ENCODE measurements at places on chromosomes 3 and 15.

GRCh38 chr3:10417847-10418246, 87.5 kb downstream of the ATP2B2 start:
- no peak for DNase-seq

DNA sequence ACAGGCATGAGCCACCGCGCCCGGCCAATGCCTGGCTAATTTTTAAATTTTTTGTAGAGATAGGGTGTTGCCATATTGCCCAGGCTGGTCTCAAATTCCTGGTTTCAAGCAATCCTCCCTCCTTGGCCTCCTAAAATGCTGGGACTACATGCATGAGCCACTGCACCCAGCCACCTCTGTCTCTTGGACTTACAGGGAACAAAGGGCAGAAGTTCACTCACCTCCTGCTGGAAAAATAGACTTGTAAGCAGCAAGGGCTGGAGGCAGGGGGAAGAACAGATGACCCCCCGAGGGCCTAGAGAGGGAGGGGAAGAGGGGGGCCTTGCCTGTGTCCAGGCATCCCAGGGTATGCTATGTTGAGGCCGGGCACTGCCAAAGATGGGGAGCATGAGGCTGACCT, 22.2 kb downstream of the DUSP7 start:
- no peak for DNase-seq

DNA sequence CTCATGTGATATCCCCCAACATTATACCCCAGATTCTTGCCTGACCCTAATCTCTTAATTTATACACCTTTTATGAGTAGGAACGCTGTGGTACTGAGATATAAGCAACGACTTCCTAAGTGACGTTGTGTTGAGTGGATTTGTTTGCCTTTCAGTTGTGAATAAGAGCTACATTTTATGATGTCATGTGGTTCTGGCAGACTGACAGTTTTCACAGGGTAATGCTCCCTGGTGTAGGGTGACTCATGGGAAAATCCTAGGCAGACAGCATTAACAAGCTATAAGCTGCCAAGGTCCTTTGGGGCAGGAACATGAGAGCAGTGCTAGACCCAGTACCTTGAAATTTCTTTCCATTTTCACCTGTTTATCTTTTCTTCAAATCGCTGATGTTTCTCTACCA, 11.2 kb downstream of the C3orf52 start:
- DNase-seq, result no peak

GRCh38 chr15:65914981-65915925, 46.0 kb downstream of the RAB11A start:
- no peak for DNase-seq

GRCh38 chr3:129697229-129697969, 90.9 kb upstream of the PLXND1 start:
- no peak for DNase-seq

DNA sequence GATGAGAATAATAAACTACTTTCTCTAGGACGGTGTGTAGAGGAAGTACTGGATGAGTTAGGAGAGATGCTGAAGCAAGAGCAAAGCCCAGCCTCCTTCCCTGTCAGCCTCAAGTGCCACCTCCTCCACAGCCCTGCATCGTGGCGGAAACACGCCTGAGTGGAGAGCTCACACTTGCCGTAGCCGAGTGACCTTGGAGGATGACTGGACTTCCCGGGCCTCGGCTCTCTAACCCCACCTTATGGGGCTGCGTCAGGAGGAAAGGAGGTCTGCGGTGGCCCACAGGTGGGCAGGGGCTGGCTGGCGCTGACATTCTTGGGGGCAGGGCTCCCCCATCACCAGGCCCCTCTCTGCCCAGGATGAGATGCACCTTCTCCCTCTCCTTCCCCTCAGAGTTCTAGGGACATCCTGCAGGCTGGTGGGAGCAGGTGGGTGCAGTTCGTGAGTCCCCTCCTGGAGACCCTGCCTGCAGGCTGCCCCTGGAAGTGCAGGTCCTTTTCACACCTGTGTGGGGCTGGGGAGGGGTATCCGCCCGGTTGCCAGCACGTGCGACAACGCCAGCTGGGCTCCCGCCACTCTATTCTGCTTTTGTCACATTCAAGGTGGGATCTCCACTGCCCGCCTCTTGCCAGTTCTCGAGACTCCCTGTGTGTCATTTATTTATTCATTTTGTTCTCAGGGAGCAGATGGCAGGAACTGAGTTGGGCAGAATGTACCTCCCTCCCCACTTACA, 175.2 kb downstream of the MEGF11 start:
- no peak for DNase-seq

- no peak for DNase-seq
Observed at GRCh38 chr3:167521006-167521355, 47.1 kb upstream of the SERPINI2 start.

DNA sequence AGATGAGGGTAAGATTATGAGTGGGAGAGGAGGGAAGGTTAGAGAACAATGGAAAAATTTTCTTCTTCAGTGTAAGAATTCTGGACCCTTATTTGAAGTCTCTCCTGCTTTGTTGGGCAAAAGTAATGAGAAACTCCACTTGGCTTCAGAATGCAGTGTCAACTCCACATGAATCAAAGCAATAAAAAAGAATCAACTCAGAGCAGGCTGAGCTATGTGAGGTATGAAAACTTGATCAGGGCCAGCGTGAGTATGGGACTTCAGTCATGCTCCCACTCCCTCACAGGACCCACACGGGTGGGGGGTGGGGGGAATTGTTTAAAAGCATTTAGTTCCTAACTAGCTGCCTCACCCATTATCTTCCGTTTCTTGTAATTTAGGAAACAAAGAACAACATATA, 502.2 kb downstream of the PDCD6IP start:
- no peak for DNase-seq

GRCh38 chr15:52463638-52464037, 65.0 kb downstream of the MYO5A start:
- DNase-seq, result no peak

DNA sequence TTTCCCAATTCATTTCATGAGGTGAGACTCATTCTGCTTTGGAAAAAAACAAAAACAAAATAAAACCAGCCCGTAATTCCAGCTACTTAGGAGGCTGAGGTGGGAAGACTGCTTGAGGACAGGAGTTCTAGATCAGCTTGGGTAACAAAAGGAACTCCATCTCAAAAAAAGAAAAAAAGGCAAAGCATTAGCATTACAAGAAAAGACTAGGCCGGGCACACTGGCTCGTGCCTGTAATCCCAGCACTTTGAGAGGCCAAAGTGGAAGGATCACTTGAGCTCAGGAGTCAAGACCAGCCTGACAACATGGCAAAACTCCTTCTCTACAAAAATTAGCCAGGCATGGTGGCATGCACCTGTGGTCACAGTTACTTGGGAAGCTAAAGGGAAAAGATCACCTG, 33.9 kb downstream of the TRPM7 start:
- no peak for DNase-seq

- DNase-seq, result no peak
Observed at GRCh38 chr3:157122116-157122515, 37.8 kb downstream of the CCNL1 start.

DNA sequence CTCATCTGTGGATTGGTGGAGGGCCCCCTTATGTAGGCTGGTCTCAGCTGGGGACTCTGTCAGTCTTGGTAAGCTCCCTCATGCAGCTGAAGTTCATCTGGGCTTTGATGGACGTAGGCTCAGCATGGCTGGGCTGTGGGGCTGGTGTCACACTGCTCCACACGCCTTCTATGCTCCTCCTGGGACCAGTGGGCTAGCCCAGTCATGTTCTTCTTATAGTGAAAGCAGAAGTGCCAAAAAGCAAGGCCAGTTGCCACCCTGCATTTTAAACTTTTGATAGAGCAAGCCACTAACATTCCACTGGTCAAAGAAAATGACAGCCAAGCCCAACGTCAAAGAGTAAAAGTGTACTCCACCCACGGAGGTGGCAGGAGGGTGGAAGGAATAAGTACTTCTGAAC, 165.5 kb downstream of the MEX3B start:
- no peak for DNase-seq

- DNase-seq, result no peak
Observed at GRCh38 chr15:67198157-67198754, 56.2 kb downstream of the AAGAB start.

GRCh38 chr3:127577448-127577847, 13.1 kb downstream of the TPRA1 start:
- no peak for DNase-seq

DNA sequence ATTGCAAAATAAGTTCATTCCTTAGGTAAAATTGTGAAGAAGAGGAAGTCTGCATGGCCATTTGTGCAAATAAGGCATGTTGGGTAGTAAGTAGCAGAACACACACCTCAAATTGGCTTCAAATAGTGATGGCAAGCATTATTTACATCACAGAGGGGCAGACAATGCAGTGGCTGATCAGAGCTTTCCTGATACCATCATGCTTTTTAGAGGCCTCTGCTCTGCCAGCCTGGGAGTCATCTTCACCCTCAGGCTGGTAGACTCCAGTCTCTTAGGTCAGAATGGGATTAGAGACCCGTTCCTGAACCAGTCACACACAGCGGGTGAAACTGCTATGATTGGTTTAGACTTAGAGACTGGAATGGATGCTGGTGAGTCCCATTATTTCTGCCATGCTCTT, 396.0 kb upstream of the MCTP2 start:
- DNase-seq, result no peak
